Posterior cingulate gyrus (tissue), 11 donors: ENCODE measurements at places on chromosomes 5 and 9.

GRCh38 chr9:14245901-14246525, 67.9 kb downstream of the NFIB start:
- DNase-seq, result no peak

GRCh38 chr9:5499157-5499556, 11.2 kb upstream of the PDCD1LG2 start:
- no peak for DNase-seq

DNA sequence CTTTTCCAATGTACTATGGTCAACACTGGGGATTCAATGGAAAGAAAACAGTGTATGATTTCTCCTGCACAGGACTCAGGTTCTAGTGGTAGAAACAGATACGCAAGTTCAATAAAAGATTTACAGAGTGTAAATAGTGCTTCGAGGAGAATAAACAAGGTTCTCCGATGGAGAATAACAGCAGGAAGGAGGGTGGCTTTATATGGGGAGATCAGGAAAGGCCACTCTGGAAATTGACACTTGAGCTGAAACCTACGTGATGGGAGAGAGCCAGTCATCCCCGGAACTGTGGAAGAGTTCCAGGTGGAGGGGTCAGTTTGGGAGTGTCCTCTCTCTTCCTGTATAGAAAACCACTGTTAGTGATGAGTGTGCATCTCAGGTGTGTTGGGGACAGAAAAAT, 65.9 kb downstream of the GARNL3 start:
- DNase-seq, result no peak

DNA sequence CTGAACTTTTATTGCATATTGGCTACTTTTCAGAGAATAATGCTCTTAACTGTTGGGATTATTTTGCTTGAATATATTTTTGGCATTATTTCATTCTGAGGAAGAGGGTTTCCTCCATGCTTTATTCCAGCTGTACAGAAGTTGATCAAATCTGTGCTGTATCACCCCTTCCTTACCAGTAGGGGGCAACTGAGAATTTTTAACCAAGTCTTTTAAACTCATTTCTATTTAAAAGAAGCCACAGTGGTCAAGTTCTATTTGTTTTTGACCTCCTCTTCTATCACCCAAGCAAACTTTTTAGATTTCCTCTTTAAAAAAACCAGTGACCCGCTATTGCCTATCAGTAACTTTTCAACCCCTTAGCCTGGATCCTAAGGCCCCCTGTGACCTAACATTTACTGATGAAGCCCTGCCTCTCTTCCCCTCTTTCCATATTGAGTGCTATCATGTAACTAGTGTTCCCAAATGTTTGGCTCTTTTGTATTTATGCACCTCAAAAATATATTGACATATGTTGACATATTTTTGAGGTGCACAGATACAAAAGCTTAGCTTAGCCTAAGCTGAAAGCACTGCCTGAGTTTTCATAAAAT, 80.6 kb downstream of the FBXO4 start:
- DNase-seq, result no peak

GRCh38 chr9:125591888-125592287, 115.1 kb downstream of the MAPKAP1 start:
- DNase-seq, result no peak
